ENCODE measurements at places on chromosomes 4 and X.

- DNase-seq, result no peak
Observed at GRCh38 chr4:44162538-44163270, 285.9 kb downstream of the KCTD8 start.

DNA sequence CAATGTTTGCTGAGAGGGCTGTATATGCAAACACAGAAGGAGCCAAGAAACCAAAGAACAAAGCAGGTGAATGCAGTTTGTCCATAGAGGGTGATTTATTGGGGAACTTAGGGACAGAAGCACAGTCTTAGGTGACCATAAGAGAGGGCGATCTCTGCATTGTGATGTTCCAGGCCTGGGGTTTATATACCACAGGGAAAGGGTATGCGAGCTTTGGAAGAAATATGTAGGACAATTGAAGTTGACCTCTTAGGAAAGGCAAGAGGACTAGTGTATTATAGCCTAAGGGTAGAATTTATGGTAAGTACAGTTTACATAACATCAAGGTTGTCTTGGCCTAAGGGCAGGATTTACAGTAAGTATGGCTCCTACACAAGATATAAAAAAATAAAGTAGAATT lies 27.8 kb downstream of the FAM184B start:
- no peak for DNase-seq

DNA sequence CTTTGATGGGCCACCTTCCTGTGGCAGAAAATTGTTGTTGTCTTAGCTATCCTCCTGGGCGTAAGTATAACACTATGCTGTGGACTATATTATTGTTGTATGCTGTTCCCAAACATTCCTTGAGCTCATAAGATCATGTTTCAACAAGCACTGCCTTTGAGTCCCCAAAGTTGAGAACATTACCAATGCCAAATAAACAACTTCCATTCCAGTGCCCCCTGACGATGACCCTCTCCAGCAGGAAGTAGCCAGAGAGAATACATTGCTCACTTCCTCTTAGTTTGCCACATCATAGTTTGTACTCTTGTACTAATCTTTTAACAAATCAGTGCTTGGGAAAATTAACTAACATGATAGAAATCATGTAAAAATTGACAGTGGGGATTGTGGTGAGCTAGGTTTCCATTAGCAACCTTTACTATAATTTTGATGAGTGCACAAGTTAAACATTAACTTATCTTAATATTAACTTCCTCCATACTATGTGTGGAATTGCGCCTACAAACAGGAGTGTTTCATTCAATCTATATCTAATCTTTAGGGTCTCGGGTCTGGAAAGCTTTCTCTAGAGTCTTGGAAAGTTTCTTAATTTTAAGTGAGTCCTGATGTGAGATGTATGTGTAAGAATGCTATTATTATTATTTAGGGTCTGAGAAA lies 20.3 kb upstream of the DHX15 start:
- no peak for DNase-seq

GRCh38 chr4:156293657-156294297 lies 340.1 kb upstream of the CTSO start:
- DNase-seq, result no peak

- DNase-seq, result no peak
Observed at GRCh38 chrX:1885116-1885515, 270.3 kb downstream of the ASMT start.

GRCh38 chr4:153241970-153242838 lies 38.0 kb downstream of the TRIM2 start:
- no peak for DNase-seq

- no peak for DNase-seq
Observed at GRCh38 chrX:44305921-44306320, 37.6 kb downstream of the EFHC2 start.

GRCh38 chr4:165684177-165684805 lies 188.7 kb upstream of the TLL1 start:
- no peak for DNase-seq

DNA sequence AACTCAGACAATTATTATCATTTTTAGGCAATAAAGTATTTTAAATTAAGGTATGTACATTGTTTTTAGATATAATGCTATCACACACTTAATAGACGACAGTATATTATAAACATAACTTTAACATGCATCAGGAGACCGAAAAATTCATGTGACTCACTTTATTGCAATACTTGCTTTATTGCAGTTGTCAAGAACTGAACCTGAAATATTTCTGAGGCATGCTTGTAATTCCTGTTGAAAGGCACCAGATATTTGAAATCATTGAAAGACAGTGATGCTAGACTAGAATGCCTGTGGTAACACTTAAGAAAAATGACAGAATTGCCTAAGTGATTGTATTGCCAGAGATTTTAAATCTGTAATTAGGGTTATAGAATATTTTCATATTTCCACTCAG lies 175.6 kb upstream of the MAGEB2 start:
- DNase-seq, result no peak

DNA sequence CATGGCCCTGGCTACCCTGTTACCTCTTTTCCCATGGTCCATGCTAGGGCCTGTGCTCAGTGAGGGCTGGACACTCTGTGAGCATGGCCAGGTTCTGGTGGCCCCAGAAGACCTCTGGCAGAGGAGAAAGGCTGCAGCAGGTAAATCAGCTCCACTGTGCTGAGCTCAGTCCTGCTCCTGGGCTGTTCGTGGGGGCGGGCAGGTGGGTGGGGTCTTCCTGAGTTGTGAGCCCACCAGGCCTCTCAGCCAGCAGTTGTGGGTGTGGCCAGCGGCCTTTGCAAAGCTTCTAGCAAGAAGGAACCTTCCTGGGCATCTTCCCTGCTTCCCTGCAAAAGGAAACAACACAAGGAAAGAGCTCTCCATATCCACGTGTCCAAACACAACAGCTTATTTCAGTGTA lies 85.3 kb upstream of the STX18 start:
- no peak for DNase-seq

DNA sequence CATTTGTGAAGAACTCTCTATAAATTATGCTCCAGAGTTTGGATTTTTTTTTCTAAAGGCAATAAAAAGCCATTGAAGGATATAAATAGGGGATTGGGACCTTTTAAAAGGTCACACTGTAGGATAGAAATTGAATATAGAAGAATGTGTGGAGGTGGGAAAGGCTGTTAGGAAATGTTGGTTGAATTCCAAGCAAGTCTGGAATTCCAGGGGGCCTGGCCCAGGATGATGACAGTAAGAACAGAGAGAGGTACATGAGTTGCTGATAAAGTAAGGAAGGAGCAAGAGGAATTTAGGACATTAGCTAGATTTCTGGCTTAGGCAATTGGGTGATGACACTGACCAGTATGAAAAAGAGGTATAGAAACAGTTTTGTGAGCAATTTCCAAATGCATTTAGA lies 95.4 kb upstream of the USP38 start:
- DNase-seq, result no peak

GRCh38 chrX:7480721-7481120 lies 332.8 kb upstream of the PUDP start:
- DNase-seq, result no peak

GRCh38 chrX:155070663-155070974 lies 317 bp downstream of the CMC4 start:
- DNase-seq, result no peak

- no peak for DNase-seq
Observed at GRCh38 chrX:68345025-68345424, 88.3 kb downstream of the OPHN1 start.

- DNase-seq, result no peak
Observed at GRCh38 chrX:38211891-38212635, 8.6 kb downstream of the SRPX start.

DNA sequence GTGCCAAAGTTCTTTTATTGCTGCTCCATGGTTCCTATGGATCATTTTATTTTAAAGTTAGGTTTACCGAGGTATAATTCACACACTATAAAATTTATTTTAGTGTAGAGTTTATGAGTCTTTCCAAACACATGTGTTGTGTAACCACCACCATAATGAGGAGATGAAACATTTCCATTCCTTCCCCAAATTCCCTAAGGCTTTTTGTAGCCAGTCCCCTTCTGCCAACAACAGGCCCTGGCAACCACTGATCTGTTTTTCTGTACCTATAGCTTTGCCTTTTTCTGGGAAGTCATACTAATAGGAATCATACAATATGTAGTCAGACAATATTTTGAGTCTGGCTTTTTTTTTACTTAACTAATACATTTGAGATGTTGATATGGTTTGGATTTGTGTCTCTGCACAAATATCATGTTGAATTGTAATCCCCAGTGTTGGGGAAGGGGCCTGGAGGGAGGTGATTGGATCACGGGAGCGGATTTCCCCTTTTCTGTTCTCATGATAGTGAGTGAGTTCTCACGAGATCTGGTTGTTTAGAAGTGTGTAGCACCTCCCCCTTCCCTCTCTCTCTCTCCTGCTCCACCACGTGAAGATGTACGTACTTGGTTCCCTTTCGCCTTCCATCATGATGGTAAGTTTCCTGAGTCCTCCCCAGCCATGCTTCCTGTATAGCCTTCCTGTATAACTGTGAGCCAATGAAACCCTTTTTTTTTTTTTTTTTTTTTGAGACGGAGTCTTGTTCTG lies 59.6 kb upstream of the DHX15 start:
- no peak for DNase-seq

GRCh38 chrX:19343085-19343534 lies 617 bp upstream of the PDHA1 start:
- no peak for DNase-seq

GRCh38 chrX:41096339-41096955 lies 11.2 kb downstream of the USP9X start:
- no peak for DNase-seq

- peak; percentile 23 for DNase-seq
Observed at GRCh38 chr4:185210102-185210981, 944 bp downstream of the SNX25 start.

DNA sequence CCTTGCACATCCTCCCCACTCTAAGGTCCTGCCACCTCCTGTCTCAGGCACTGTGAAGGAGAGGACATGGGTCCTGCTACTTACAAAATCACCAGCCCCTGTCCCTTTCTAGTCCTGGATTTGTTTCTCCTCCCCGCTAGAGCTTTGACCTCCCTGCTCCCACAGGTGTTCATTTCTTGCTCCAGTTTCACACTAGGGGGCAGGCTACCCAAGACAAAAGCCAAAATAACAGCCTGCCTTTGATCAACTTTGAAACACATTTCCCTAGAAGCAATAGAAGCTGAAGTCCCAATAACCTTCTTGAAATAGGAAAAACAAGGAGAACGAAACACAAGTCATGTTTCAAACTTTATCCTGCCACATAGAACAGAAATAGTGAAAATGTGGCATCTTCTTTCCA lies 164.4 kb downstream of the QDPR start:
- DNase-seq, result no peak

GRCh38 chr4:184475096-184475461 lies 729 bp upstream of the IRF2 start:
- no peak for DNase-seq

DNA sequence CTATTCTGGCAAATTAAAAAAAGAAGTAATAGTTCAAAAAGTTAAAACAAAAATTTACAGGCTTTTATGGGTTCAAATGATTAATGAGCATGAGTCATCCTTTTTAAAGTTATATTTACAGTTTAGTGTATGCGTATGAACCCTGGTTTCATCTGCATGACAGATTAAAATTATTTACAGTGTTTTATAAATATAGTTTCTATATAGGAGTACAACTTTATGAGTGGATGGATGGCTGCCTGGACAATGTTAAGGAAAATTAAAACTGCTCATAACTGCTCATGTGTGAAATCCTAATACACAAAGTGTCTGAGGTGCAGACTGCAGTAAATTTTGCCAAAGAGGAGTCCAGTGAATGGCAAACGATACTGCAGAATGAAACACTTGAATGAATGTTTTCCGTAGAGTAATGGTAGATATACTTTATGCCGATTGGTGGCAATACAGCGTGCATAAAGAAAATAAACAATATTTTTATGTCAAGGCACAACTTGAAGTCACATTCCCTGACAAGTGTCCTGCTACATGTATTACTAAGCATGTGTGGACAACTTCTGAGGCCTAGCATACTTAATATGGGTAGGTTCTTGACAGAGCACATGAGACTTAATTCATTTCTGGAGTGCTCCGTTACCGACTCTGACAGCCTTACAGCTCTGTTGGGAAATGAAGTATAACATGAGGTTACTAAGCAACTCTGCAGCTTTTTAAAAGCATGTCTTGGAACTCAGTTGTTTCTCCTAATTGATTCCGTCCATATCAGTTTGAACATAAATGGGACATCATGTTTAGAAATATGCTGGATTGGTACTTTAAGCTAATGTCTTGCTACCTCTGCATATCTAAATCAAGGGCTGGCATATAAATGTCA lies 985.6 kb upstream of the PCDH7 start:
- no peak for DNase-seq

GRCh38 chr4:73309211-73309610 lies 50.6 kb upstream of the ANKRD17 start:
- DNase-seq, result no peak

DNA sequence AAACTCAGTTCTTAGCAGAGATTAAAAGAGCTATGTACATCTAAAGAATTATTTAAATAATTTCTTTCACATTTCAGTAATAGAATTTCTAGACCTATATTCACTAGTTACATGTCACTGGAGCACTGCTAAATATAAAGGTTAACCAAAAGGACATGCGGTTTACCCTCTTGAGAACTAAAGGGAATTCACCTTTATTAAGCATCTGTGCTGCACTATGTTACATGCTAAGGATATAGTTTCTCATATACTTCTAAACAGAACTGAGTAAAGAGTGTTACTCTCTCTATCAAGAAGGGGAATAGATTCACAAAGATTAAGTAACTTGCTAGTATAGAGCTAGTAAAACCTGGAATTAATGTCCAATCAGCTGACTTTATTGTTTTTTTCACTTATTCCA lies 7.6 kb downstream of the SPIN3 start:
- no peak for DNase-seq

- DNase-seq, result no peak
Observed at GRCh38 chr4:39319676-39320075, 46.5 kb downstream of the RFC1 start.

DNA sequence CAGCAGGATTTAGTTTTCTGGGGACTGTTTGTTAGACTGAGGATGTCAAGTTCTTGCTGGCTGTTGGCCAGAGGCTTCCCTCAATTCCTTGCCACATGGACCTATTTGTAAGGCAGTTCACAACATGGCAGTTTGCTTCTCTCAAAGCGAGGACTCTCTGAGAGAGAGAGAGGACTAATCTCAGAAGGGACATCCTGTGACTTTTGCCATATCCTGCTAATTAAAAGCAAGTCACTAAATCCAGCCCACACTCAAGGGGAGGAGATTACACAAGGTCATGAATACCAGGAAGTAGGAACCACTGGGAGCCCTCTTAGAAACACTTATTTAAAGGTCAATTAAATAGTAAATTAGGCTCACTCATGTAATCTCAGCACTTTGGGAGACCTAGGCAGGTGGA lies 38.2 kb downstream of the PPP1R2C start:
- no peak for DNase-seq

GRCh38 chr4:139367421-139368090 lies 65.3 kb upstream of the NDUFC1 start:
- no peak for DNase-seq

DNA sequence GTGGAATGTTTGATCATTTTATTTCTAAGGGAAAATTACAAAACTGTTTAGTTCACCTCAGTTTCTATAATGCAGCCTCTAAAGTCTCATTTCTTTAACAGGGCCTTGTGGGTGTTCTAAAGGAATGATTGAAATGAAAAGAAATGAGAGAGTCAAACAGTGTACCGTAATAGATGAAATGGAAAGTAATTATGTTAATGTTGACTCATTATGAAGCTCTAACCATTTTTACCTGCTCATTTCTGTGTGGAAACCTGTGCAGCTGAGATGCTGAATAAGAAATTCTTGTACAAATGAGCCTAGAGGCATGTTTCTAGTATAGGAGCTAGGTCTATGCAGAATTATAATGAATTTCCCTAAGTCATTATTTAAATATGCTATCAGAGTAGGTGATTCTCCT lies 45.2 kb upstream of the RPA4 start:
- DNase-seq, result no peak

All from effector memory CD4-positive, alpha-beta T cell (primary cell).